Thymus (tissue), 14 donors: ENCODE measurements at places on chromosomes 16 and 17.

DNA sequence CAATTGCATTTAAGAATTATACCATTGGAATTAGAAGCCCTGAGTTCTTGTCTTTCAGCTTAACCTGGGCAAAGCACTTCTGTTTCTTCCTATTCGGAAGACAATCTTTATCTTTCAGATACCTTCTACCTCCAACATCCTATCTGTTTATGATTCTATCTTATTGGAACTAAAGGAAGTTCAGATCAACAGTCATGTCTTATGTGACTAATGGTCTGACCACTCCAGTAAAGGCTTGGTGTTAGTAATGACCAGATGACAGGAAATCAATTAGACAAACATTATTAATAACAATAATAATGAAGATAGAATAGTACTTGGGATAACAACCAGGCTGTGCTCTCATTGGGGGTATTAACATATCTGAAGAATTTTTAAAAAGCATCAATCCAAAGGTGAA is 11.3 kb downstream of the HS3ST3A1 start:
- H3K4me1 ChIP-seq, result no peaks in the 10 kb centered on the region
- no peak overlapping the region for H3K4me3 ChIP-seq
- no peak overlapping the region for H3K27ac ChIP-seq
- no peaks in the 10 kb centered on the region for H3K36me3 ChIP-seq
- H3K27me3 ChIP-seq, result no peaks in the 10 kb centered on the region
- DNase-seq, result no peak

GRCh38 chr16:48280546-48280945 is 33.2 kb upstream of the ABCC11 start:
- no peak overlapping the region for H3K27ac ChIP-seq
- H3K27me3 ChIP-seq, result no peaks in the 10 kb centered on the region
- no peak for DNase-seq
- no peak overlapping the region for H3K4me3 ChIP-seq
- H3K36me3 ChIP-seq, result peaks cover 4% of the 10 kb centered on the region

DNA sequence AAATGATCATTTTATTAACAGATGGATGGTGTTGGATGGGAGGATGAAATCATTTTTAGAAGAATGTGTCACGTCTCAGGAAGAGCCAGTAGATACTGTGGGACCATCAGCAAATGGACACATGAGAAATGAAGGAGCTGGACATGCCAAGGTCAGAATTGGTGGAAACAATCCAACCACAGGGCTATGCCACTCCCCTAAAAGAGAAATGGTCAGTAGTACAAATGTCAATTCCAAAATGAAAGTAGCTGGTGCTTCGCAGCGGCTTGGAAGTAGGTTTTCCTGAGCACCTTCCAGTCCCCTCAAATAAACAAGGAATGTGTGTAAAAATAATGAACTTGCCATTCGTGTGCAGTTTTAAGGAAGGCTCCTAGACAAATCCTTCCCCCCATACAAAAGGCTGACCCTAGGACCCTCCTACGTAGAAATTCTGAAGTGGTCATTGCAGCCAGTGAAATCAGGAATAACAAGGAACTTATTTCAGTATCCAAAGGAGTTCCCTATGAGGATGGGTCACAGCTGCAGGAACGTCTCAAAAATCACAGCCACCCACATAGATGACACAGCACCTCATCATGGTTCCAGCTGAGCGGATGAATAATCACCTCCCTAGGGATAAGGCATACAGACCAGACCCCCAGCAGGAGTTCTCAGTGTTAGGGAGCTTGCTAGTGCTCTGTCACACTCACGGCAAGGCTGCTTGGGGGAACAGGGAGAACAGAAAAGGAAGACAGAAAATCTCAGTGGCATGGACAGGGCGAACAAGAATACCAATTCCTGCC is 239.2 kb downstream of the HS3ST3A1 start:
- DNase-seq, result no peak
- H3K27ac ChIP-seq, result no peak overlapping the region

DNA sequence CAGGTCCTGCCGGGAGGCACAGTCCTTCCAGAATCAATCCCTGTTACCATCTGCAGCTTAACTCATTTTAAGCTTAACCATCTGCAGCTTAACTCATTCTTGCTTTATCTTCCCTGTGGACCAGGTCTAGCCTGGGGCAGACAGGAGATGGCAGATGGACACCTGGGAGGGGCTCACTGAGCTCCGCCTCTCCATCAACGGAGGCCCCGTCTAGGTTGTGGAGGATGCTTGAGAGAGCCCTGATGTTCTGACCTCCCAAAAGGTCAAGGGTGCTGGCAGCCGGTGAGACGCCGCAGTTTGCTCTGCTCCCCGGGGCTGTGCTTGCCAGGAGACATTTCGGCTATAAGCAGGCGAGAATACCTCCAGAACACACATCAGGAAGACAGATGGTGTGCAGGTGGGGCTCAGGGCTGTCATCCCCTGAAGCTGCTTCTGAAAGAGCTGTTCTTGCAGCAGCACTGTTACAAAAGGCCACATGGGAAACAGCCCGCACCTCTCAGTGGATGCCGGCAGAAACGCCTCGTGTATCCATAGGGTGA is 41.3 kb downstream of the BAIAP2 start:
- no peak overlapping the region for H3K27ac ChIP-seq
- peaks cover 6% of the 10 kb centered on the region for H3K4me1 ChIP-seq
- no peak for DNase-seq

GRCh38 chr17:12680407-12680897 is 14.8 kb downstream of the MYOCD start:
- H3K4me1 ChIP-seq, result no peaks in the 10 kb centered on the region
- H3K27me3 ChIP-seq, result no peaks in the 10 kb centered on the region
- DNase-seq, result no peak
- no peak overlapping the region for H3K27ac ChIP-seq

DNA sequence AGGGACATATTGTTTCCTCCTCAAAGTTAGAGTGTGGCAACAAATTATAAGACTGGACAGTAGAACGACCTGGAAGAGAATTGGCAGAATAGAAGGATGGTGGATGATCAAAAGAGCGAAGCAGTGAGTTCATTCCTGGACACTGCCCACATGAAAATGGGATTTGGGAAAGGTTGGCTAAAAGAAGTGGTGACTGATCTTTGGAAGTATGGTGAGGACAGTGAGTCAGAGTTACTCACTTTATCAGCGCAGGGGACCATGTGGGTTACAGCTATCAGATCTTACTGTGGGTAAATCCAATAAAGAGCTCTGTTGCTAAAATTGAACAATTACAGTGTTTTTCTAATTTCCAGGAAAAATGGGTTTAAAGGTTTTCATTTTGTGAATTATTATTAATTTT is 2.7 kb upstream of the TANC2 start:
- H3K4me3 ChIP-seq, result no peak overlapping the region
- peaks cover 9% of the 10 kb centered on the region for H3K4me1 ChIP-seq
- DNase-seq, result no peak
- no peaks in the 10 kb centered on the region for H3K36me3 ChIP-seq
- H3K27me3 ChIP-seq, result peaks cover 6% of the 10 kb centered on the region

GRCh38 chr17:9421525-9421924 is 154.1 kb downstream of the STX8 start:
- no peak overlapping the region for H3K4me3 ChIP-seq
- H3K36me3 ChIP-seq, result peaks cover 2% of the 10 kb centered on the region
- no peak for DNase-seq
- no peak overlapping the region for H3K27ac ChIP-seq
- H3K4me1 ChIP-seq, result no peaks in the 10 kb centered on the region

GRCh38 chr17:3788200-3788599 is 12.8 kb downstream of the ITGAE start:
- H3K4me1 ChIP-seq, result peaks cover 37% of the 10 kb centered on the region
- no peaks in the 10 kb centered on the region for H3K36me3 ChIP-seq
- peak overlapping the region; percentile 60 for H3K27ac ChIP-seq
- DNase-seq, result no peak
- no peaks in the 10 kb centered on the region for H3K27me3 ChIP-seq
- H3K4me3 ChIP-seq, result no peak overlapping the region

DNA sequence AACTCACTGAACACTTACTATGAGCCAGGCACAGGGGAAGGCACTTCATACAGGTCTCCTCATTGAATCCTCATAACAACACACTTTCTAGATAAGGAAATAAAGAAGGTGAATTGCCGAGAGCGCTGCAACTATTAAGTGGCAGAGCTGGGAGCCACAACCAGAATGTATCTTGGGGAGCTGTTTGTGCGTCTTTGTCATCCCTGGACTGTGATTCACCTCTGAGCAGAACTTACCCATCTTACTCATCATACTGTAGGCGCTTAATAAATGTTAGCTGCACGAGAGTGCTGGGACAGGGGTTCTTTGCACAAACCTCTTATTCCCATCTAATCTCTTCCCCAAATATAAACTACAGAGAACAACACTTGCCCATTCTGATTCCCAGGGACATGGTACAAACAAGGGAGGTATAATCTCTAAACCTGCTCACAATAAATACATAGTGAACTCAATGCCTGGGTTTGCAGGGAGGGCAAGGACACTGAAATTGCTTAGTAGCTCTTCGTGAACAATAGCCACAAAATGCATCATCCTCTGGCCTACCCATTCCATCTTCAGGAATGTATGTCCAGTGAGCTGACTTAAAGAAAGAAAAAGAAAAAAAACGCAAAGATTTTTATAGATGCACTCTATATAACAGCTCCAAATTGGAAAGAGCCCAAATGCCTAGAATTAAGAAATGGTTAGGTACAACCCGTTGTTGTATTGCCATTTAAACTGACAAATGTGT is 43.0 kb downstream of the MYO18A start:
- H3K4me1 ChIP-seq, result peaks cover 19% of the 10 kb centered on the region
- no peak overlapping the region for H3K4me3 ChIP-seq
- DNase-seq, result no peak
- H3K36me3 ChIP-seq, result peaks cover 33% of the 10 kb centered on the region
- no peak overlapping the region for H3K27ac ChIP-seq

GRCh38 chr17:4583206-4583605 is 1.1 kb upstream of the SMTNL2 start:
- H3K4me1 ChIP-seq, result peaks cover 8% of the 10 kb centered on the region
- no peak overlapping the region for H3K27ac ChIP-seq
- H3K27me3 ChIP-seq, result peaks cover 35% of the 10 kb centered on the region
- H3K4me3 ChIP-seq, result no peak overlapping the region
- no peaks in the 10 kb centered on the region for H3K36me3 ChIP-seq

- no peak overlapping the region for H3K27ac ChIP-seq
- H3K36me3 ChIP-seq, result no peaks in the 10 kb centered on the region
- no peak for DNase-seq
- no peaks in the 10 kb centered on the region for H3K4me1 ChIP-seq
- H3K4me3 ChIP-seq, result no peak overlapping the region
Observed at GRCh38 chr17:34673995-34674890, 94.9 kb downstream of the TMEM132E start.

- H3K4me1 ChIP-seq, result no peaks in the 10 kb centered on the region
- peaks cover 21% of the 10 kb centered on the region for H3K36me3 ChIP-seq
- H3K4me3 ChIP-seq, result no peak overlapping the region
Observed at GRCh38 chr17:76408037-76408849, 23.8 kb downstream of the SPHK1 start.

DNA sequence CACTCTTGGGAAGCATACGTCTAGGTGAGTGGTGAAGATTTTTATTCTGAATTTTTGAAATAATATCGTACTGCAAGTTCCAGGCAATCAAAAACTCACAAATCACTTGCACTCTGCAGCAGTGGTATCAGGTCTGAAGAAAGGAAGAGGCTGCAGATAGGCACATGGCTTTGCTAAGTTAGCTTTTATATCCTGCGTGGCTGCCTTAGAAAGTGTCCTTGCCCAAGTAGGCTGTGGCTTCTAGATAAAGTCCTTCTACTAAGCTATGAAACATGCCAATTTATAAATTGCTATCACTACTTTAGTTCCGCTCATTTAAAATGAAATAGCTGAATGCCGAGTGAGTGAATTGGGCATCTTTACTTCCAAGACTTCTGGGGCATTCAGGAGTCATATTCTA is 17.9 kb downstream of the WWOX start:
- peaks cover 17% of the 10 kb centered on the region for H3K36me3 ChIP-seq
- DNase-seq, result no peak
- no peak overlapping the region for H3K4me3 ChIP-seq
- H3K27ac ChIP-seq, result no peak overlapping the region
- H3K4me1 ChIP-seq, result no peaks in the 10 kb centered on the region

GRCh38 chr17:63537001-63537400 is 13.3 kb upstream of the DCAF7 start:
- H3K27ac ChIP-seq, result no peak overlapping the region
- H3K27me3 ChIP-seq, result peaks cover 11% of the 10 kb centered on the region
- H3K36me3 ChIP-seq, result no peaks in the 10 kb centered on the region
- peaks cover 7% of the 10 kb centered on the region for H3K4me1 ChIP-seq

DNA sequence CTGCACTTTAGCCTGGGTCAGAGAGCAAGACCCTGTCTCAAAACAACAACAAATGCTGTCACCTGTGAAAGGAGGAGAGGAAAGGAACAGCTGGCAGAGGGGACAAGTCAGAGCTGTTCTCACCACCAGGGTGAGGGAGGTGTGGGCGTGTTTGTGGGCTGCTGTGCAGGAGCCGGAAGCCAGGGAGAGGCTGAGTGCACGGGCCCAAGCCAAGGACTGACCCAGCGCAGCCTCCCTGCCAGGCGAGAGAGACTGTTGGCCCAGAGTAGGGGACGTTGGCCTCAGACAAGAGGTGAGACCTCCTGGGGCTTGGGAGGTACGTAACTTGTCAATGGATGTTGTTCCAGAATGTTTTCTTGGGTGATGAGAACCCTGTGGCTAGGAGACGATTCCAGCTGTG is 10.7 kb downstream of the SPNS2 start:
- no peak for DNase-seq
- no peaks in the 10 kb centered on the region for H3K36me3 ChIP-seq
- no peak overlapping the region for H3K4me3 ChIP-seq

GRCh38 chr16:2977440-2977839 is 2.8 kb downstream of the PKMYT1 start:
- no peak overlapping the region for H3K27ac ChIP-seq
- peaks cover 4% of the 10 kb centered on the region for H3K27me3 ChIP-seq
- peaks cover 50% of the 10 kb centered on the region for H3K36me3 ChIP-seq
- no peak overlapping the region for H3K4me3 ChIP-seq
- H3K4me1 ChIP-seq, result peaks cover 7% of the 10 kb centered on the region

- H3K36me3 ChIP-seq, result no peaks in the 10 kb centered on the region
- peaks cover 44% of the 10 kb centered on the region for H3K27me3 ChIP-seq
- no peak overlapping the region for H3K27ac ChIP-seq
Observed at GRCh38 chr17:82225368-82226029, 3.3 kb upstream of the SLC16A3 start.

GRCh38 chr17:35788477-35789368 is 6.7 kb downstream of the MMP28 start:
- no peaks in the 10 kb centered on the region for H3K4me1 ChIP-seq
- no peak for DNase-seq
- no peaks in the 10 kb centered on the region for H3K36me3 ChIP-seq
- peaks cover 20% of the 10 kb centered on the region for H3K27me3 ChIP-seq

GRCh38 chr17:40548982-40549685 is 16.1 kb downstream of the CCR7 start:
- peaks cover 89% of the 10 kb centered on the region for H3K4me1 ChIP-seq
- H3K27ac ChIP-seq, result peak overlapping the region; percentile 99
- no peak for DNase-seq
- H3K36me3 ChIP-seq, result peaks cover 10% of the 10 kb centered on the region

- H3K27ac ChIP-seq, result no peak overlapping the region
- DNase-seq, result no peak
- H3K4me1 ChIP-seq, result peaks cover 12% of the 10 kb centered on the region
- H3K36me3 ChIP-seq, result no peaks in the 10 kb centered on the region
- peaks cover 8% of the 10 kb centered on the region for H3K27me3 ChIP-seq
Observed at GRCh38 chr16:55505333-55506015, 3.4 kb upstream of the LPCAT2 start.
